NCI-H1092 treated with DMSO at 0.1 percent for 48 hours (cell line): ENCODE measurements at places on chromosomes 13 and 19.

DNA sequence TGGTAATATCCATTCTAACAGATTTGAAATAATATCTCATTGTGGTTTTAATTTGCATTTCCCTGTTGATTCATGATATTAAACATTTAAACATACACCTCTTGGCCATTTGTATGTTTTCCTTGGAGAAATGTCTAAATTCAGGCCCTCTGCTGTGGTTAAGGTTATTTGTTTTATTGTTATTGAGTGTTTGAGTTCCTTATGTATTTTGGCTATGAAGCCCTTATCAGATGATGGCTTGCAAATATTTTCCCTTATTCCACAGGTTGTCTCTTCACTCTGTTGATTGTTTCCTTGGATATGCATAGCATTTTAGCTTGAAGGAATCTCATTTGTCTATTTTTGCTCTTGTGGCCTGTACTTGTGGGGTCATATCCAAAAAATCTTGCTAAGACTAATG is 303.6 kb downstream of the GPC5 start:
- DNase-seq, result no peak

GRCh38 chr13:91305652-91306051 is 41.8 kb upstream of the MIR17HG start:
- DNase-seq, result no peak

- DNase-seq, result no peak
Measured at GRCh38 chr19:55179606-55180484, at the start of gene SYT5. Gene SYT5 (minus strand): TSS chr19:55180289. CDS start chr19:55179041, 1,248 bp downstream.

GRCh38 chr19:55258476-55258827 is 365 bp downstream of the PPP6R1 start:
- DNase-seq, result no peak

DNA sequence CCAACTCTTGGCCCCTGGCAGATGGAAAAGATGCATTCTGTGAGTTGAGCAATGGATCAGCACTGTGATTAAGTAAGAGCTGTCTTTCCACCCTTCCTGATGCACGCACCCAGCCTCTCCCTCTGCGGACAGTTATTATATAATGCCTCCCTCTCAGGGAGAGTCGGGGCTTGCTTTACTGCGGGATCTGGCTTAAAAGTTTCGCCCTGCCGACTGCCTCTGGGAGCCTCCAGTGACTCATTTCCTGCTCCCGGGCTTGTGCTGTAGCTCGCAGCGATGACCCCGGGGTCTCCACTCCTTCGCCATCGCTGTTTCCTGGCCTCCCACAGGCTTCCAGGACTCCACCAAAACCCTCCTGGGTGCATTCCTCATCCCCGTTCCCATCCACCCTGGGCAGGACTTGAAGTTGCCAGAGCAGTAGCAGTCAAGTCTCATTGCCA is 107.4 kb upstream of the SLC7A1 start:
- no peak for DNase-seq

- no peak for DNase-seq
Measured at GRCh38 chr13:21595546-21595822, 8.5 kb downstream of the MICU2 start.

- DNase-seq, result no peak
Measured at GRCh38 chr13:74246487-74246886, 112.3 kb upstream of the KLF12 start.
